ENCODE measurements at places on chromosomes 3 and 15.

DNA sequence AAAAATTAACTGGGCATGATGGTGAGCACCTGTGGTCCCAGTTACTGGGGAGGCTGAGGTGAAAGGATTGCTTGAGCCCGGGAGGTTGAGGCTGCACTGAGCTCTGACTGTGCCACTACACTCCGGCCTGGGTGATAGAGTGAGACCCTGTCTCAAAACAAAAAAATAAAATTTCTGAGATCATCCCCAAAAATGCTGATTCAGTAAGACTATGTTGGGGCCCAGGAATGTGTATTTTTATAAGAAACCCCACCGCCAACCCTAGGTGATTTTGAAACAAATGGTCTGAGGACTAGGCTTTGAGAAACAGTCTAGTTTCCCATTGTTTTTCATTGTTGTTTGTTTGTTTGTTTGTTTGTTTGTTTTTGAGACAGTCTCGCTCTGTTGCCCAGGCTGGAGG lies 4.1 kb downstream of the SLC27A2 start:
- DNase-seq: no peak

DNA sequence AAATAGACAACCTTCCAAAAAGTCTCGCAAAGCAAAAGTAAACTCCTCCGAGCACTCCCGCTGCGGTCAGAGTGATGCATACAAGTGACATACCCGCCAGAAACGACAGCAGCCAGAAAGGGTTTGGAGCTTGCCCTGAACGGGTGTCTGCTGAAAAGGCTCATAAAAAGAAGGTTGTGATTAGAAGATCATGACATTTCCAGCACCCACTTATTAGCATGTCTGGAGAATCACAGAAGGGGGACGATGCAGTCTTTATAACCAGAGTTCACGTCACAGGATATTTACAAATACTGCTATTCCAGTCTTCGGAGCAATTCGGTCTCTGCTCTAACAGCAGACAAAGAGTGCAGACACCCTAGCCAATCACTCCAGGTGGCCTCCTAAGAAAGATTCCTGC lies 59.1 kb upstream of the FRMD4B start:
- no peak for DNase-seq

DNA sequence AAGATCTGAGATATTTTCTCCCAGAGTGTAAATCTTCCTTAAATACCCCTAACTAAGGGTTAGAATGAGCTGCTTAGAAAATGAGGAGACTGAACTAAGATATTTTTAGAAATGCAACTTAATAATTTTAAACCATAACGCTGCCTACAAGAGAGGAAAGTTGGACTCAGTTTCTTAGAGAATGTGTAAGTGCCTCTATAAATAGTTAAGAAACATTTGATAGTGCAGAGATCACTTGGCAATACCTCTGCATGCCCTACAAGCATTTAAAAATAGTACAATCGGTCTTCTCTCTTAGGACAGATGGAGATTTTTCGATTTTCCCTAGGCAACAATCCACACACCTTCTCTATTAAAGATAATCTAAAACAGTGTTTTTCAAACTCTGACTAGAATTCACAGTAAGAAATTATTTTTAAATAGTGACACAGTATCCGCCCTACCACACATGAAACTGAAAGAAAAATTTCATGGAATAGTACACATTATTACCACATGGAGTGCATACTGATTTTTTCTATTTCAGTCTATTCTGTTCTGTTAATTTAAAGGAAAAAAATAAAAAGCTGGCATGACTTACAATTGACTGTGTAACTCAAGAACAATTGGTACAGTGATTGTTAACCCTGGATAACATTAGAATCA lies 83.2 kb downstream of the GADL1 start:
- no peak for DNase-seq

DNA sequence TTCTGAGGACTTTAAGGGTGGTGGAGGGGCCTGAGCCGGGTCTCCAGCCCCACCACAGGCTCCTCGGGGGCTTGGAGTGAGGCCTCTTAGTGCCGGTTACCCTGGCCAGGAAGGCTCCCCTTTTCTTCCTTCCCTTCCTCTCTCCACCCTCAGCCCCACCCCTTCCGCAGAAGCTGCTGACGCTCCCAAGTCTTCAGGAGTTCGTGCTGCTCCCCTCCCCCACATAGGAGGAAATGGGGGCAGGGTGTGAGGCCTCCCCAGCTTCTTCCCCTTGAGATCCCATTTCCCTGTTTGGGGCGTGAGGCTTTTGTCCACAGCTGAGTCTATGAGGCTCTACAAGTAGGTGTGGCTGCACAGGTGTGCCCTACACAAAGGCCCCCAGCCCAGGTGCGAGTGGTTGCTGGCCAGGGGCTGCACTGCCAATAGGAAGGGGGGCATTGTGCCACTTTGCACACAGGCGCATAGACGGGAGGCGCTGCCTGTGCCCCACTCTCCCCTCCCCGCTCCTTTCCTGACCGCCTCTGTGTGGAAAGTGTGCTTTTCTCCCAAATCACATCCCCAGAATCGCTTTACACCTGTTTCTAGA lies 915 bp upstream of the CALML4 start:
- DNase-seq: no peak

GRCh38 chr3:52243791-52244628 lies 1.5 kb upstream of the PPM1M start:
- no peak for DNase-seq

DNA sequence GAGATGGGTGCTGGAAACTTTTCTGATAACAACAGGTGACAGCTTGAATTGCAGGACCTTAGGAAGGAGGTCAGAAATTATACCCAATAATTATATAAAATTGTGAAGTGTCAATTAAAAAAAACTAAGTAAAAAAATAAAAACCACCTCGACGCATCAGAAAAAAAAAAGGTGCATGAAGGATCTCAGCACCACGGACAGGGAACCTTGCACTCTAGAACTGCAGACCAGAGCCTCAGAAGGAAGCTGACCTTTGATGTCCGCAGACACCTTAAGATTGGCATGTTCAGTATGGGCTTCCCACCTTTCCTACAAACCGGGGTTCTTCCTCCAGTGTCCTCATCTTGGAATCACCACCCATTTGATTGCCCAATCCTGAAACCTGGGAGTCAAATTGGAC lies 60.9 kb downstream of the SCN10A start:
- DNase-seq: no peak

DNA sequence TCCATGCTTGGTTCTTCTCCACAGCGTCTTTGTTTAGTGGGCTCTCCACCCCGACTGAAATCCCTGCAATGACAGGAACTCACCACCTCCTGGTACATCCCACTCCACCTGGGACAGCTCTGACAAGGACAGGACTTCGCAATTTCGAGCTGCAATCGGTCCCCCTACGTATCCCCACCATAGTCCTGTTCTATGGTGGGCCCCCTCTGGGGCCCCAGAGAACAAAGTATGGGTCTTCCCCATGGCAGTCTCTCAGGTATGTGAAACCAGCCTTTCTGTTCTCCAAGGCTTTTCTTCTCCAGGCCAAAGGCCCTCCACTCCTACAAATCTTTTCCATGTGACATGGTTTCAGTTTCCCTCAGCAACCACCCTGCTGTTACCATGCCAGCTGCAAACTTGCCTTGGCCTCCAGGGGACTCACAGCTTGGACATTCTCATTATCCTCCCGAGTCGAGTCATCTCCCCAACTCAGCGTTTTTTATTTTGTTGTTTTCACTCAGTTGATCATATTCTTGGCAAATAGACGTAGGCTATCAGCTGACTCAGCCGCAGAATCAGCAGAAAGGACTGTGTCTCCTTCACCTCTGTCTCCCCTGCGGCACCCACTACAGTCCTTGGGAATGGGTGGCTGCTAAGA lies 233.3 kb downstream of the OPA1 start:
- no peak for DNase-seq

DNA sequence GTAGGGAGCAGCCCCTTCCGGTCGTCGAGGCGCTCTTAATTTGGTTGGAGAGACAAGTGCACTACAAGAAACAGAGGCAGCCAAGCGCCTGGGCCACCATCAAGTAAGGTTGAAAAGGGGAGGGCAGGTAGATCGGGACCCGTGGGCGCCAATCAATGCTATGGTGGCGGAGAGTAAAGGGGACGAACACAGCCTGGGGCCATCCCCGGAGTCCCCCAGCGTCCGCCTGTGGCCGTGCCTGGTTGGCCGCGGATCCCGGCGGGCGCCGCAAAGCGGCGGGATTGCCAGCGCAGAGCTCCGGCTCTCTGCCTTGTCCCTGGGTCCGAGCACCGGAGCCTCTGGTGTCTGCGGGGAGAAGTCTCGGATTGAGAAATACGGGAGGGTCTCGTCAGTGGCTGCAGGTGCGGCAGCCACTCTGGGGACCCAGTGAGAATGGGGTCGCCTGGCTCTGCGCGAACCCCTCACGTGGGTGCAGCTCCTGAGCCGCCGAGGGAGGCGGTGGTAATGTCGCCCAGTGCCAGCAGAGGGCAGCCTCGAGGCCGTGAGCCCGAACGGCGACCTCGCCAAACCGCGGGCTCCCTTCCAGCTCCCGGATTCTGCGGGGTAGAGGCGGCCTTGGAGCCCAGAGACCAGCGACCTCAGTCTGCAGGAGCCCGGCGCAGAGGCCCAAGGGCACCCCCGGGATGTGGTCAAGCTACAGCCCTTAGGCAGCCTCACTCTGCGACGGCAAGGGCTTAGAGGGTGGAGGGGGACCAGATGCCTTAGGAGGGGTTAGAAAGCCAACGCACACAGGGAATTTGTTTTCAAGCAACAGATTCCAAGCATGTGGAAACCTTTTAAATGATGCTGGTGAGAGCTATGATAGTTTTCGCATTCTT lies 10.8 kb downstream of the FOXL2 start:
- peak; percentile 33 for DNase-seq

- DNase-seq: no peak
Observed at GRCh38 chr15:77503764-77504163, 83.1 kb downstream of the HMG20A start.

- no peak for DNase-seq
Observed at GRCh38 chr3:123767564-123768292, 116.4 kb downstream of the MYLK start.

GRCh38 chr3:114892880-114893279 lies 254.2 kb downstream of the ZBTB20 start:
- no peak for DNase-seq

- DNase-seq: no peak
Observed at GRCh38 chr3:107943786-107944523, 146.9 kb downstream of the CD47 start.

GRCh38 chr3:27356976-27357375 lies 12.2 kb downstream of the NEK10 start:
- DNase-seq: no peak

GRCh38 chr15:78944202-78944625 lies 632 bp downstream of the CTSH start:
- DNase-seq: no peak

DNA sequence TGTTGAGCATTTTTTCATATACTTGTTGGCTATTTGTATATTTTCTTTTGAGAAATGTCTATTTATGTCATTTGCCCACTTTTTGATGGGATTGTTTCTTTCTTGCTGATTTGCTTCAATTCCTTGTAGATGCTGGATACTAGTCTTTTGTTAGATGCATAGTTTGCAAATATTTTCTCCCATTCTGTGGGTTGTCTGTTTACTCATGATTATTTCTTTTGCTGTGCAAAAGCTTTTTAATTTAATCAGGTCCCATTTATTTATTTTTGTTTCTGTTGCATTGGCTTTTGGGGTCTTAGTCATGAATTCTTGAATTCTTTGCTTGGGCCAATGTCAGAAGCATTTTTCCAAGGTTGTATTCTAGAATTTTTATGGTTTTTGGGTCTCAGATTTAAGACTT lies 251.7 kb downstream of the WNT5A start:
- no peak for DNase-seq

GRCh38 chr15:70156671-70157271 lies 59.1 kb upstream of the TLE3 start:
- DNase-seq: no peak

DNA sequence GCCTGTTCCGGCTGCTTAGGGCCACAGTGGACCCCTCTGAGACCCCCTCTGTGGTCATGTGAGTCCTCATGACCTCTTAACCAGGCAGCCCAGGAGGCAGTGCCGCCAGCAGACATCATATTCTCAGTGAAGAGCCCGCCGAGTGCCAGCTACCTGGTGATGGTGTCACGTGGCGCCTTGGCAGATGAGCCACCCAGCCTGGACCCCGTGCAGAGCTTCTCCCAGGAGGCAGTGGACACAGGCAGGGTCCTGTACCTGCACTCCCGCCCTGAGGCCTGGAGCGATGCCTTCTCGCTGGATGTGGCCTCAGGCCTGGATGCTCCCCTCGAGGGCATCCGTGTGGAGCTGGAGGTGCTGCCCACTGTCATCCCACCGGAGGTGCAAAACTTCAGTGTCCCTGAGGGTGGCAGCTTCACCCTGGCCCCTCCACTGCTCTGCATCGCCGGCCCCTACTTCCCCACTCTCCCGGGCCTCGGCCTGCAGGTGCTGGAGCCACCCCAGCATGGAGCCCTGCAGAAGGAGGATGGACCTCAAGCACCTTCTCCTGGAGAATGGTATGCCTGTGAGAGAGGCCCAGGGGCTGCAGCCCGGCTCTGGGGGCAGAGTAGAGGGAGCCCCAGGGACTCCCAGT lies 176.1 kb downstream of the TBC1D2B start:
- DNase-seq: no peak

GRCh38 chr15:97316362-97316761 lies 644.1 kb upstream of the ARRDC4 start:
- DNase-seq: no peak

GRCh38 chr3:152084441-152085158 lies 184.1 kb upstream of the MBNL1 start:
- DNase-seq: no peak

DNA sequence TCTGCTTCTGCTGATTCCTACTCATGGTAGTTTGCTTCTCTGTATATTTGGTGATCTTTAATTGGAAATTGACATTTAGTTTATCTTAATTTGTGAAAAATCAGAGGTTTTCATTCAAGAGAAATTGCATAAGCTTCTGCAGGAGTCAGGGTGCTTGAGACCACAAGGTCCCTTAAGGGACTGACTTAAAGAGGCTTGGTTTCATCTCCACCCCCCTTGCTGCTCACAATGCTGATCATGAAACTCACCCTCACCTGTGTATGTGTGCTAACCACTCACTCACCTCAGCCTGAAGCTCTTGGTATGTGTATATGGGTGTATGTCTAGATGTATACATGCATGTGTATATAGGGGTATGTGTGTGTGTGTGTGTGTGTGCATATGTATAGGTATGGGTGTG lies 11.4 kb downstream of the PGPEP1L start:
- DNase-seq: no peak

DNA sequence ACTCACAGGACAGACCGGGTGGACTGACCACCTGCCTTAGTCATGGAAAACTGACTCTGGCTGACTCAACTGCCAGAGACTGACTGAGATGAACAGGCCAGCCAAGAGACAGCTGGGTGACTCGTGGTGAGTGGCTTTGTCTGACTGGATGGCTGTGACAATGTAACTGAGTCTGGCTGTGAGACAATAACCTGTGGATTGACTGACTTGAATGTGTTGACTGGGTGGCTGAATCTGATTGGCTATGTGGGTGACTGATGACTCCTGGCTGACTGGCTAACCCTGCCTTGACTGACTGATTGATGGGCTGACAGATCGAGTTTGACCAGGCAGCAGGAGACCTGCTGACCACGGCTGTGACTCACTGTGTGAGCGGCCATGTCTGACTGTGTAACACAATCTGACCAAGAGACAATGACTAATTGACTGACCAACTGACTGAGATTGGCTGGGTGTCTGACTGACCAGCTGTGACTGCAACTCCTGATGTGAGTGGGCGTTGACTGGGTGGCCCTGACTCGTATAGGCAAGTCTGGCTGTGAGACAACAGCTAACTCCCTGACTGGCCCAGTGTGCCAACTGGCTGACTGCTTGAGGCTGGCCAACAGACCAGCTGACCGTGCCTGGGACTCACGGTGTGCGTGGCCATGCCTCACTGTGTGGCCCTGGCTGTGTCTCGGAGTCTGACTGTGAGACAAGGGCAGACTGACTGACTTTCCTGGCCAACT lies 509.1 kb downstream of the SHQ1 start:
- DNase-seq: peak; percentile 16

Data from activated naive CD4-positive, alpha-beta T cell (primary cell).